Hematopoietic multipotent progenitor cell treated with erythropoietin and hydrocortisone succinate and interleukin-3 and kit ligand, for 17 days (in vitro differentiated cells): ENCODE measurements at places on chromosomes 16 and 17.

DNA sequence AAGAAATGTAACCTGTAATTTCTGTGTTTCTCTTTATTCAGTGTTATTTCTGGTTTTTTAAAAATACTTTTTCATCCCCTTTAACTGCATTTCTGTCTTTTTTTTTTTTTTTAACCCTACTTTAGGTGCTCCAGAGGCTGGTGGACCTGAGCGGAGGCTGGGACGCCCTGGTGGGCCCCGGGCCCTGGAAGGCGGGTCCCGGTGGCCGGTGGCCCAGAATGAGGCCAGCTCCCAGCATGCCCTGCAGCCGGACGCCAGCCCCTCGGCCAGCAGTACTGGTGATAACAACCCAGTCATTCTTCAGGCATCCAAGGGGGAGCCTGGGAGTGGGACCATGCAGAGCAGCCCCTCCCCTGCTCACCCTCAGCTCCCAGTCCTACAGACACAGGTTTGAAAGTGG lies 1.5 kb downstream of the SRCAP start:
- no peak for DNase-seq

DNA sequence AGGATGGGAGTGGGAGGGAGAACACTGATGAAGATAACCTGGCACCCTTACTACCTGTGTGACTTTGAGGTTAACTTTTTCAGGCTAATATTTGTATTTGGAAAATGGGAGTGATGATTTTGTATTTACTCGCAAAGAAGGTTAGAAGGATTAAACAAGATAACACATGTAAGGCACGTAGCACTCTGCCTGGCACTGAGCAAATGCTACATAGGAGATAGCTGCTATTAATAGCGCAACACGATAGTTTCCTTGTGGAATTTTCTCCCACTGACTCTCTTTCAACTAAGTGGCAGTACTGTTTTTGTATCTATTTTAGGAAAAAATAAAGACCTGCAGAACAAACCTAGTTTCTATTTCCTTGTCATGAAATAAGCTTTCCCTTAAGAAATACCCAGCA lies 15.4 kb upstream of the KCNJ16 start:
- DNase-seq, result no peak

GRCh38 chr16:20538181-20538580 lies 38.0 kb downstream of the ACSM2B start:
- no peak for DNase-seq

DNA sequence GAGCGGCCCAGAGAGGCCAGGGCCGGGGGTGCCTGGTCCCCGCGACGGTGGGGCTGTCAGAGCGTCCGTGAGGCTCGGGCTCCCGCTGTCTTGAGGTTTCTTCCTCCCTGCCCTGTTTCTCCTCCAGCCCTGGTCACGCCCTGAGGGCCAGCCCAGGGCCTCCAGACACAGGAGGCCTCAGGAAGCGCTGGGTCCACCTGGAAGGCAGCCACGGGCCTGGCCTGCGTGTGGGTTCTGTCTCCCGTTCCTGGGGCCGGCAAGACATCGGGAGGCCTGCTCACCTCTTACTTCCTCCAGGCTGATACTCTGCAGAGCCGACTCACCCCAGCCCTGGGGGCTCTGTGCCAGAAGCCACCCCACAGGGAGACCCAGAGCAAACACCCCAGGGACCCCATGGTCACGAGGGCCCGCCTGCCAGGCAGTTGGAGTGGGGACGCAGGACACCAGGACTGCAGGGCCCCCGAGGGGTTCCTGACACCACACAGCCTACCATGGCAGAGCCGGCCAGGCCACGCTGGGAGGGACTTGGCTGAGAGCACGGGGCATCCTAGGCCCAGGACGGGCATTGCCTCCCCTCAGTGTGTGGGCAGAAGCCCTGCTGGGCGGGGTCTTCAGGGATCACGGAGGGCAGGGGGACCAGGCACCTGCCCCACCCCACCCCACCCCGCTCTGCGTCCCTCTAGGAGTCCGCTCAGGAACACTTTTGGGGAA lies 18.9 kb upstream of the CACNA1H start:
- no peak for DNase-seq
